ENCODE measurements at places on chromosomes 2 and 18.

GRCh38 chr18:29084120-29084519 is 907.2 kb upstream of the CDH2 start:
- no peak for DNase-seq

DNA sequence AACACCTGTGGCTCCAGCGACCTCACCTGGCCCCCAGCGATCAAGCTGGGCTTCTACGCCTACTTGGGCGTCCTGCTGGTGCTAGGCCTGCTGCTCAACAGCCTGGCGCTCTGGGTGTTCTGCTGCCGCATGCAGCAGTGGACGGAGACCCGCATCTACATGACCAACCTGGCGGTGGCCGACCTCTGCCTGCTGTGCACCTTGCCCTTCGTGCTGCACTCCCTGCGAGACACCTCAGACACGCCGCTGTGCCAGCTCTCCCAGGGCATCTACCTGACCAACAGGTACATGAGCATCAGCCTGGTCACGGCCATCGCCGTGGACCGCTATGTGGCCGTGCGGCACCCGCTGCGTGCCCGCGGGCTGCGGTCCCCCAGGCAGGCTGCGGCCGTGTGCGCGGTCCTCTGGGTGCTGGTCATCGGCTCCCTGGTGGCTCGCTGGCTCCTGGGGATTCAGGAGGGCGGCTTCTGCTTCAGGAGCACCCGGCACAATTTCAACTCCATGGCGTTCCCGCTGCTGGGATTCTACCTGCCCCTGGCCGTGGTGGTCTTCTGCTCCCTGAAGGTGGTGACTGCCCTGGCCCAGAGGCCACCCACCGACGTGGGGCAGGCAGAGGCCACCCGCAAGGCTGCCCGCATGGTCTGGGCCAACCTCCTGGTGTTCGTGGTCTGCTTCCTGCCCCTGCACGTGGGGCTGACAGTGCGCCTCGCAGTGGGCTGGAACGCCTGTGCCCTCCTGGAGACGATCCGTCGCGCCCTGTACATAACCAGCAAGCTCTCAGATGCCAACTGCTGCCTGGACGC is 4.9 kb downstream of the GPR35 start:
- no peak for DNase-seq

- DNase-seq, result no peak
These were observed 24.2 kb downstream of the GPC1 start for GRCh38 chr2:240459401-240460252.

DNA sequence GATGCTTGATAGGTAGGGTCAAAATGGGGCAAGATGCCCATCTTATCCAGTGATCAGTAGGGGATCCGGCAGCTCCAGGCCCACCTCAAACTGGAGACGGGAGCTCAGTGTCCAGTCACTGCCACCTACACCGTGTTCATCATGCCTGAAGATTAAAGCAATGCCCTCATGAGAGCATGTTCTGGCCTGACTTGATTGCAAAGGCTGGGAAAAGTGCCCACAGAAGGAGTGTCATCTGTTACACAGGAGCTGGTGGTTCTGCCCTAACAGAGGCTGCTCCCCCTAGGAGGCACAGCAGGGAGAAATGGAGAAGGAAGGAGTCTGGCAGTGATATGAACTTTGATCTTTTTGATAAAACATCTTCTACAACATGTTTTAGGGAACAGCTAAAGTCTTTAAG is 92.3 kb downstream of the CCBE1 start:
- no peak for DNase-seq

- no peak for DNase-seq
These were observed 372.2 kb upstream of the SMIM21 start for GRCh38 chr18:75799449-75800330.

DNA sequence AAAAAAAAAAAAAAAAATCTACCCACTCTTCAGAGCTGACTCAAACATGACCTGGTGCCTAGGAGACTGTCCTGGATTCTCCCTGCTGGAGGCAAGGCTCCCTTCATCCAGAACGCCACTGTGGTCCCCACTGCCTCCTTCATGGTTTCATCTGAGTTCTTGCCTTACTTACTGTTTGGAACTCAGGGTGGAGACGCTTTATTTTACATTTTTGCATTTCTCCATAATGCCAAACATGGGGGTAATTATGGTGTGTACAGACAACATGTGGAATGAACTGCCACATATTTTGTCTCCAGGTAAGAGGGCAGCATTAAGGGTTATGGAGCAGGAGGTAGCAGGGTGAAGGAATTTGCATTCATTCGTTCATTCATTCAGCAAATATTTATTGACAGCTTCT is 154.0 kb upstream of the MSH6 start:
- DNase-seq, result no peak

GRCh38 chr2:47872941-47873340 is 33.4 kb downstream of the FBXO11 start:
- DNase-seq, result no peak

DNA sequence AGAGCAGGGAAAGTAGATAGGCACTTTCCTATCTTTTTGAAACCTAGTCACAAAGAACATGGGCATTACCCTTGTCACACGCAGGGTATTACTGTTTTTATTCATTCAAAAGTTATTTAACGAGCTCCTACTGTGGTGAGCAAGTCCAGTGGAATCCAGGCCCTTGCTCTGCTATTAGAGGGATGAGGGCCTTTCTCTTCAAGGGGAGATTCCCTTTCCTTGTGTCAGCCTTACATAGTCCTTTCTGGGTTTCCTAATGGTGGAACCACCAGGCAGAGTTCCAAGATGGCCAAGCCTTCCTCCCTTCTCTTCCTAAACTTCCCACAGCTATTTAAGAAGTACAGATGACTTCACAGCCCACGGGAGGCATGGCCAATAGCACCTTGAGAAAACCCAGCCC is 64.6 kb downstream of the SPTBN1 start:
- DNase-seq, result no peak

DNA sequence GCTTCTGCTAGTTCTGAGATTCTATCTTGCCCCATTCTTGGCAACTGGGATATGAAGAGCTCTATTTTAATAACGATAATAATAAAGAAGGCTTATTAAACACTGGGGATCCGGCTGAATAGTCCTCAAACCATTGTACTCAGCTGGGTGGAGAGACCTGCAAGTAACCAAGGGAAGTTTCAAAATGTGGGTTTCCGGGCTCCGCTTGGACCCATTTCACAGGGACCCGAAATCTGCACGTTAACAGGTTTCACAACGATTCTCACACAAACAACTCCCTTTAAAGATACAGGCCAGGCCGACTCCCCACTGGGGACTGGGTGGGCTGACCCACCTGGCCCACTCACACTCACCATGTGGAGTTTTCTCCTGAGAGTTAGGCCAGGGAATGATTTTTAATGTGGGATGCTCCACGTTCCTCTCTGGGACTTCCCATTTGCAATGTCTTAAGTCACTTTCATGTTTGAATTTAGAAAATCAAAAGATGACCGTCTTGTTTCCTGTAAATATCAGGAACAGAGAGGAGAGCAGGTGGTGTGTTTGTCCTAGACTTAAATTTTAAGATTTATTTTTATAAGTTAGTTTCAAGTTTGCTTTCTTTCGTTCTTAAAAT is 96.3 kb downstream of the SH3RF3 start:
- no peak for DNase-seq

DNA sequence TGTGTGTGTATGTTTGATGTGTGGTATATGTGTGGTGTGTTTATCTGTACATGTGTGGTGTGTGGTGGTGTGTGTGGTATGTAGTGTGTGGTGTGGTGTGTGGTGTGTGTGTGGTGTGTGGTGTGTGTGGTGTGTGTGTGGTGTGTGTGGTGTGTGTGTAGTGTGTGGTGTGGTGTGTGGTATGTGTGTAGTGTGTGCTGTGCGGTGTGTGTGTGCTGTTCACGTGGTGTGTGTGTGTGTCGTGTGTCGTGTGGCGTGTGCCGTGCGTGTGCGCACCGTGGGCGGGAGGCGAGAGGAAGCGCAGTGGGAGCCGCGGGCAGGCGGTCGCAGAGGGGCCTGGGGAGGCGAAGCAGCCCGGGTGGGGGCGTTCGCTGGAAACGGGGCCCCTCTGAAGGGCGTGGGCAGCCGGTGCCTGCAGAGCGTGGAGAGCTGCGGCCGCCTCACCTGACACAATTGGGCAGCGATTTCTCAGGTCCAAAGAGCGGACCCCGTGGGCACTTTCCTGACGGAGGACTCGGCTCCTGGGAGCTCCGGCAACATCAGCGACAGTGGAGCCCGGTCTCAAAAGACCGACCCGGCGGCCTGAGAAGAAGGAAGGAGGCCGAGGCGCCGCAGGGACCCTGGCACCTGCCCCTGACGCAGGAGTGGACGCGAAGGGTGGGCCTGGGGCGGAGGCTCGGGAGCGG is 741.1 kb upstream of the SALL3 start:
- no peak for DNase-seq

DNA sequence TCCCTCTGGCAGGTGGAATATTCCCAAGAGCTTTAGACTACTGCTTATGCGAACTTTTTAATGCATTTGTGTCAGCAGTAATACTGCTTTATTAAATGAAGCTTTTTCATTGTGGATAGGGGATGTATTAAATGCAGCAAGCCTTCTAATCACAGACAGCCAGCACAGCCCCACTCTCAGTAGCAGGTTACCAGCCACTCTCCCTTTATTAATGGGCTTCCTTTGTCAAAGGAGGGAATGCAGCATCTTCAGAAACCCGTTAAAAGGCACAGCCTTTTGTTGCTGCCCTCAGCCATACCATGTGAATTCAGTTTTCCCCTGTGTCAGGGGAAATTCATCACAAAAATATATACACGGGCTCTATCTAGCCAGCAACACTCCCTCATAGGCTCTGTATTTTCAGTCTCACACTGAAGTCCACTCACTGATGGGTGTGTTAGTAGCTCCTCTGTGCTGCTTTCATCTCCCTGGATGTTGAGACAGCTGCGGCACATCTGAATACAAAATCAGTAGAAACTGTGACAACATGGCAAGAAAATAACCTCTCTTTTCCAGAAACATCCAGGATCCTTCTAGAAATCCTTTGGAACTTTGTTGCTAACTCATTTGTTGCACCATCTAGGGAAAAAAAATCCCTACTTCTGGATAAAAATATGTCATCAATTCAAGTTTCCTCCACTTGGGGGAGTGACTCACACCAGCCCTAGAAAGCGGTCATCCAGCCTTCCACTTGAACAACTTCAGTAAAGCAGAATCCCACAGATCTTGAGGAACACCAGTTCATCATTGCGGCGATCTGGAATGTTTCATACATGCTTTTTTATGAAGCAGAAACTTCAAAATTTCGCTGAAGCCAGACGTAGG is 48.4 kb downstream of the LRRTM1 start:
- DNase-seq, result no peak

DNA sequence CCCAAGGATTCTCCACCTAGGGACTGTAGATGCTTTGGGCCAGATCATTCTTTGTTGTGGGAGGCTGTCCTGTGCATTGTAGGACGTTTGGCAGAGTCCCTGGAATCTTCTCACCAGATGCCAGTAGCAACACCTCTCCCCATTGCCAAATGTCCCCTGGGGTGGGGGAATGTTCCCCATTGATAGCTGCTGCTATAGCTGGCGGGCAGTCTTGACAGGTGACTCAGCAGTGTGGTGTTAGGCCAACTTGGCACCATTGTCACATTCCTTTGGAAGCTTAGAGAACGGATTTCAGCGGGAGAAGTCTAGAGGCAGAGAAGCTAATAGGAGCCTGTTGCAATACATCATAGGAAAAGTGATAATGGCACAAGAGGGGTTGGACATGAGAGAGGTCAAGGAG is 495.7 kb upstream of the SMIM21 start:
- DNase-seq, result no peak

DNA sequence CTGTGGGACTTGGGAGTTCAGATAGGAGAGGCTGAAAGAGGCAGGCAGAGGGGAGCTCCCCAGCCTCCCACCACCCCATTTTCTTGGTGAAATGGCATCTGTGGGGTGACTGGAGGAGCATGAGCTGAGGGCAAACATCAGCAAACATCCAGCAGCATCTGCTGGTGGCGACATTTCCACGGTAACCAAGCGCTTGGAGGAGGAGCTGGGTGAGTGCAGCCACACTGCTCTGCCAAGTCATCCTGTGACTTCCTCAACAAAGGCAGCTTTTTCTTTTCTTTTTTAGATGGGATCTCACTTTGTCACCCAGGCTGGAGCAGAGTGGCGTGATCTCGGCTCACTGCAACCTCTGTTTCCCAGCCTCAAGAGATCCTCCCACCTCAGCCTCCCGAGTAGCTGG is 5.6 kb downstream of the TXNL4A start:
- DNase-seq, result no peak

GRCh38 chr2:11681722-11682589 is 12.0 kb upstream of the NTSR2 start:
- peak; percentile 51 for DNase-seq

DNA sequence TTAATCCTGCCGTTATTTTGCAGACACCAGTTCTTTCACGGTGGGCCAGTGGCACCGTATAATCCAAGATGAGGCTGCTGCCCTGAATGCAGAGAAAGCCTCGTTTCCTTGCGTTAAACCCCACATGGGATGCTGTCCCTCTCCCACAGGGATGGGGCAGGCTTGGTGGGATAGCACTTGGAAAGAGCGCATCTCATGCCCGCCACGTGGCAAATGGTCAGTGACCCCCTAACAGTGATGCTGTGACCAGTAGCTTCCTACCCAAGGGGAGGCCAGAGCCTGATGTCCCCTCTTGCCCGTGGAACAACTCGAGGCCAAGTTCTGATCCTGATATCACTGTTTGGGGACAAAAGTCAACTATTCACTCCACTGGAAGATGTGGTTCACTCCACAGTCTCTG is 73.3 kb downstream of the RHOB start:
- DNase-seq, result no peak

- no peak for DNase-seq
These were observed 96.5 kb downstream of the RIF1 start for GRCh38 chr2:151506170-151506569.

GRCh38 chr2:173676647-173677046 is 288.5 kb downstream of the SP3 start:
- DNase-seq, result no peak

GRCh38 chr2:222380456-222380855 is 43.9 kb upstream of the SGPP2 start:
- DNase-seq, result no peak

DNA sequence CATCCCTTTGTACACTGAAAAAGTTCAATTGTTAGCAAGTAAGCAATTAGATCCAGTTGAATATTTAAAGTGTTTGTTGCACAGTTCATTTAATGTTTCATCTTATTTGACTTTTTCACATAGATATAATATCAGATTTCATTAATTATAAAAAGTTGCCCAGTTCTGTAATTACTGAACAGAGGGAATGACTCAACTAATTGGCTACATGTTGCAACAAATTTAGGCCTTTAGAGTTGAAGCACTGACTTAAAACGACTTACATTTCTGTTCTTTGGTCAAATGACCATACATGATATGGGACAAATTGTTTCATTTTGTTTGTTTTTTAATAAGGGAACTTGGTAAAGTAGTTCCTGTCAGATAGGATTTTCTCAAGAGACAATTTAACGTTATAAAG is 68.5 kb upstream of the FAM117B start:
- no peak for DNase-seq

DNA sequence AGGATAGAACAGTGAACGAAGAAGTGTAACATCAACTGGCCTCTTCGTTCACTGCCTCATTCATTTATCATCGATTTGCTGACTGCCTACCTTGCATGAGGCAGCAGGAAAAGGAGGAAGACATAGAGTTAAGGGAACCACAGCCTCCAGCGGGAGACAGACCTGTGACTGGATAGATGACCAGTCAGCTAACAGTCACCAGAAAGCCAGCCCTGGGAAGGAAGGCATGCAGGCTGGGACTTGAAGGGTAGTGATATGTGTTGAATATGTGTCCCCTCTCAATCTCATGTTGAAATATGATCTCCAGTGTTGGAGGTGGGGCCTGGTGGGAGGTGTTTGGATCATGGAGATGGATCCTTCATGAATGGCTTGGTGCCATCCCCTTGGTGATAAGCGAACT is 58.3 kb downstream of the CTIF start:
- no peak for DNase-seq
